DMS53 (cell line): ENCODE measurements at places on chromosomes 13 and 19.

- DNase-seq: no peak
These were observed 1.9 kb upstream of the CRX start for GRCh38 chr19:47819858-47820257.

- DNase-seq: no peak
These were observed 388.2 kb downstream of the GPC6 start for GRCh38 chr13:93614776-93615175.

GRCh38 chr19:14061751-14062557 is at the start of gene PALM3:
Gene PALM3 (minus strand): TSS chr19:14062076. CDS start chr19:14061980, 96 bp downstream.
- DNase-seq: peak; percentile 48

GRCh38 chr19:33316541-33317264 is 14.4 kb upstream of the CEBPA start:
- no peak for DNase-seq

DNA sequence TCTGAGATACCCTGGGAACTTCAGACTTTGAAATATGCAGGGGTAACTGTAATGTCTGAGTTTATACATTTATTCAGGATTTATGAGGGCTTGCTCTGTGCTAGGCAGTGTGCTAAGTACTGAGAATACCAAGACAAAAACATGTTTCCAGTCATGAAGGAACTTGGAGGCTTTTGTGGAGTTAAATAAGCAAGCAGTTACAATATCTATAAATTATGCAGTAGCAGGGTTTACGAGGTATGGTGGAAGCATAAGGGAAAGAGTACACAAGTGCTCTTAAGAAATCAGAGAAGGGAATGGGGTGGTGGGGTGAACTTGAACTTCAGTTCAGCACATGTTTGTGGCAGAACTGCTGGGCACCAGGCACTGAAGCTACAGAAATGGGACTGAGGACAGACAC is 28.0 kb downstream of the MAB21L1 start:
- DNase-seq: no peak

DNA sequence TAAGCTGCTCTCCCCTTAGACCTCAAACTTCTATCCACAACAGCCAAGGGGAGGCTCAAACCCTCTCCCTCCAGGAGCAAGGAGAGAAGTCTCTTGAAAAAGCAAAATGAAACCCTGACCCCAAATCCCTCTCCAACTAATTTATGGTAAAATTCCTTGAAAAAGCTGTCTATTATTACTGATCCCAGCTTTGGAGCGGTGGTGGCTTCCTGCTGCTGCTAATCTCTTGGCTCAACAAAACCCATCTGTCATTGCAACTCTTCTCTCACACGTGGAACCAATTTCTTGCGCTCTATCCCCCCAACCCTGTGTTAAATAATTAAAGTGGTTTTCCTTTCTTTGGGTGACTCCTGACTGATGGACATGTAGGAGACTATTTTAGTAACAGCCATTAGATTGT is 64.1 kb upstream of the OXGR1 start:
- no peak for DNase-seq

DNA sequence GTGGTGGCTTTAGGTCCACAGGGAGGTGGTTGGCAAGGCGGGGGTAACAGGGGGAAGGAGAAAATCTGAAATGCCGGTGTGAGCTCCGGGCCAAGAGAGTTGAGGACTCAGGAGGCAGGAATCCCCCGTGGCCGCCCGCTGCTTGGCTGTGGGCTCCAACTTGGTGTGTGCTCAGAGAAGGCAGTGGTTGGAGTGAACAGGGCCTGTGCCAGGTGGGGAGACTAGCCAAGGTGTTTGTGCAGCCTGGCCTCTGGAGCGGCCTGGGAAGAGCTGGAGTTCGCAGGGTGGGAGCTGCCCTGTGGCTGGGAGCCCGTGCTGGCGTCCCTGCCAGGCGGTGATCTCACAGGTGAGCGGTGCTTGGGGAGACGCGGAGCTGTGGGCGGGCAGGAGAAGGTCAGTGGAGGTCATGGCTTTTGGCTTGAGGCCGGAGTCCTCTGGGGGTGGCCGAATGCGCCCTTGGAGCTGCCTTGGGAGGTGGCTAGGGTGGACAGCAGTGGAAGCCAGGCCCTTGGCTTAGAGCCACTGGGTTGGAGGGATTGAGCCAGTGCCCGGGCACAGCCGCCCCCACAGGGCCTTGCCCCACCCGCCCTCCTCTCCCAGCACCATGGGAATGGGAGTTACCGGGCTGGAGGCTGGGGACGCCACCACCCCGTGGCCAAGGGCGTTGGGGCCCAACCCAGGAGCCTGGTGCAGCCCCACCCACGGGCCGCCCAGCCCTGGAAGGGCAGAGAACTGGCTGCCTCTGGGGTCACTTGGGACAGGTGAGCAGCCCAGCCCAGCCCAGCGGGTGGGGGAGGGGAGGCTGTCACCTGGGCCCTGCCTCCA is 7.1 kb upstream of the CIRBP start:
- DNase-seq: peak; percentile 78

- DNase-seq: peak; percentile 22
These were observed 4.0 kb upstream of the HOOK2 start for GRCh38 chr19:12779162-12779993.

DNA sequence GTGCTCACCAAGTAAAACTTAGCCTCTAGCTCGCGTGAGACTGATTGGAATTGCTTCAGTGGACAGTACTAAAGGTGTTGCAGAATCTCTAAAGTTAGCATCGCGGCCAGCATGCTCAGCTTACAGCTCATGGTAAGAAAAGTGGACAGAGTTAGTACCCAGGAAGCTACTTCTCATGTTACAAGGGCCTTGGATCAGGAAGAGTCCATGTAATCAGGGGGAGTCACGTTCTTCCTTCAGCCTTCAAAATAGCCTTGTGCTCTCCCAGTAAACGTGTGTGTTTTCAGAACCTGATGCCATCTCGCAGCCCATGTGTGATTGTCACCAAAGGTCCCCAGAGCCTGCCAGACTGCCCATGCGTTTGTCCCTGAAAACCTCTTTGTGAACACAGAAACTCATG is 195.8 kb upstream of the RNF113B start:
- no peak for DNase-seq

DNA sequence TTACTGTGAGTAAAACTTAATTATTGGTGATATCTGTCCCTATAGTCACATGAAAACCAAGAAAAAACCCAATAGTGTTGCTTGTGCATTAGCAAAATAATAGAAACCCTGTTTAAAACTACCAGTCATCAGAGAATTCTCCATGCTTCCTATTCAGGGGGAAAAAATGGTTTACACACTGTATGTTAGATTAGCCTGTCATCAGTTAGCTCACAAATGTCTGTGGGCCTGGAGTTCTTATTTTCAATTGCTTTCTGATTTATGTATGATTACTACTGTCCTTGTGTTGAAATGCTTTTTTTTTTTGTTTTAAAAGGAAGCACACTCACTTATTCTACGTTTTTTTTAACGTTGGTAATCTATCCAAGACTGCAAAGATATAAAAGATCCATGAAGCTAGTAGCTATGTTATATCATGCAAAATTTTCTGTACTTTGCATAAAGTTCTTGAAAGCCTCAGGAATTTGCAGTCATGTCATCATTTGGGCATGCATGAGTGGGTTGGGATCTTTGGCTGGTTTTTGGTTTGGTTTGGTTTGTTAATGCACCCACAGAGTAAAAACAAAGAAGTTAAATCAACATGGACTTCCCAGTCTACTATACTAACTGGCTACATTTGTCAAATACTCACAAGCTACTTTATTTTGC is 25.9 kb downstream of the RXFP2 start:
- DNase-seq: no peak

DNA sequence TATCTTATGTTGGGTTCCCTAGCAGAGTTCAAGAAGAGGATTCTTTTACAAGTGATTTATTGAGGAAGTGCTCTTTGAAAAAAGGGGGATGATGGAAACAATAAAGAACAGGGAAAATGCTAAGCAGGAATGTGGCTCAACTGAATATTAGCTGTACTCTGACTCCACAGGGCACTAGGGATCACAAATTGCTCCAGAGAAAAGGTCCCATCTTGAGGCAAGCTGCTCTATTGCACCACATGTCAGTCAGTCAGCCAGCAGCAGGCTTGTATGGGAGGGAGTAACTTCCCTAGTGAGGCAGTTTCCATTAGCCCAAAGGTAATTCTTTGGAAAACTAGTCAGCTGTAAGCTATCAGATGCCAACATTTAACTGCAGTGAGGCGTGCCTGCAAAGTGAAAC is 73.3 kb upstream of the FNDC3A start:
- no peak for DNase-seq

DNA sequence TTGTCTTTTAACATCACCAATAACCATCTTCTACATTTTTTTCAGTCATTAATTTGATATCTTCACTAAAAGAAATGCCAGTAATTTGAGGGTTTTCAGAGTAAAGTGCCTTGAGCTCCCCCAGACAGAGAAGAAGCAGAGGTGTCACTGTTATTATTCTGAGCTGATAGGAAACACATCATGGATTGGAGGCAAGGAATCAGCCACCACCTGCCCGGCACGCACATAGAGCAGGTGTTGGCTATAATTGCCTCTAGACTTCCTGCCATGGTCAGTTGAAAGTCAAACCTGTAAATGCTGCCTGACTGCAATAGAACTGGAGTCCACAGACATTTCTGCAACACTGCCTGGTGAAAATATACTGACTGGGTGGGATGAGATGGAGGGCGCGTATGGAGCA is 776.6 kb downstream of the UQCRFS1 start:
- DNase-seq: no peak

- no peak for DNase-seq
These were observed 17.6 kb upstream of the WDR88 start for GRCh38 chr19:33114312-33114711.

DNA sequence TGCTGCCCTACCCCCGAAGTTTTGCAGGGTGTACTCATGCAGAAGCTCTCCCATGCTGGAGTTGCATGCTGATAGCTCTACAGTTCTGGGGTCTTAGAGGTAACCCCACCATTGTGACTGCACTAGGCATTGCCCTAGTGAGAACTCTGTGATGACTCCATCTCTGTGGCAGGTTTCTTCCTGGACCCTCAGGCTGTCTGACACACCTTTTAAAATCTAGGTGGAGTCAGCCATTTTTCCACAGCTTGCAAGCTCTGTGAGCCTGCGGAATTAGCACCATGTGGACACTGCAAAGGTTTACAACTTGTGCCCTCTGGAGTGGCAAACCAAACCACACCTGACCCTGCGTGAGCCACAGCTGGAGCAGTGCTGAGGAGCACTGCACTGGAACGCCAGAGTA is 636.2 kb upstream of the SPRY2 start:
- no peak for DNase-seq

GRCh38 chr19:58553799-58554493 is 959 bp downstream of the CHMP2A start:
- no peak for DNase-seq

- no peak for DNase-seq
These were observed 2.4 kb downstream of the CD33 start for GRCh38 chr19:51227326-51227725.

DNA sequence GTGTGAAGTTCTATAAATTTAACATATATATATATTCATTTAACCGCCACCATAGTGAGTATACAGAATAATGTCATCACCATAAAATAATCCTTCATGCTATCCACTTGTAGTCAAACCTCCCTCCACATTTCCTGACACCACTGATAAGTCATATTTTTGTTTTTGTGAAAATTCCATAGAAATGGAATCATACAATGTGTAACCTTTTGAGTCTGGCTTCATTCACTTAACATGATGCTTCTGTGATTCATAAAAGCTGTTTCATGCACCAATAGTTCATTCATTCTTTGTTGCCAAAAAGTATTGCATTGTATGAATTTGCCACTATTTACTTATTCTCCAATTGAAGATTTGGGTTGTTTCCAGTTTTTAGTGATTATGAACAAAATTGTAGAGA is 497.5 kb upstream of the PCDH20 start:
- no peak for DNase-seq

DNA sequence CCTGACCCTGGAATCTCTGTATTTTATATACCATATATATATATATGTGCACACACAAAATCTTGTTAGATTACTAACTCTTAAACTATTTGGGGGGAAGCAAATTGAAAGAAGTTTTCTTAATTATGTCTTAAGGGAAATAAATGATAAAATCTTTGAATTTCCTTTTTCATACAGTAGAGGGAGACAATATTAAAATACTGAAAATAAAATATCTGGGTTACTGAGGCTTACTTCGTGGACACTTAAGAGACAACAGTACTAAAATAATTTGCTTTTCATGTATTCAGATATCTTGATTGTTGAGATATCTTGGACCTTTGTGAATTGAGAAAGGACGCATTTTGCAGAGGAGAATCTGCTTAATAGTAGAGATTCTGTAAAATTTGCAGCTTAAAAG is 17.0 kb downstream of the SUGT1 start:
- no peak for DNase-seq

GRCh38 chr19:50725218-50725910 is 2.2 kb downstream of the CLEC11A start:
- no peak for DNase-seq

- no peak for DNase-seq
These were observed 140.5 kb downstream of the NDFIP2 start for GRCh38 chr13:79621449-79621848.

DNA sequence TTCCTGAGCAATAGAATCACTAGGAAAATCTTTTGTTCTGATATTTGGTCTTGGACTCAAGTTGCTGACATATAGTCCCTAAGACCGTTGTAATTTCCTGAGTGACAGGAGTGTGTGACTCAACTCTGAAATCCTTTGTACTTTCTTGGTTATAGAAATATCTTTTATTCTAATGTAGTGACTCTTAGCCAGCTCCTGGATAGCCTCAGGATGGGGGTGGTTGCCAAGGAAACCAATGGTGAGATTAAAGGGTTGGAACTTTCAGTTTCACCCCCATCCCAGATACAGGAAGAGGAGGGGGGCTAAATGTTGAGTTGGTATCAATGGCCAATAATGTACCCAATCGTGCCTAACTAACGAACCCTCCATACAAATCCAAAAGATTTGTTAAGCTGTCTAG is 41.8 kb downstream of the MBD3L2B start:
- no peak for DNase-seq

- no peak for DNase-seq
These were observed 4.6 kb upstream of the SLAIN1 start for GRCh38 chr13:77692746-77693448.

- DNase-seq: no peak
These were observed 23.4 kb downstream of the DGKH start for GRCh38 chr13:42071672-42072419.

DNA sequence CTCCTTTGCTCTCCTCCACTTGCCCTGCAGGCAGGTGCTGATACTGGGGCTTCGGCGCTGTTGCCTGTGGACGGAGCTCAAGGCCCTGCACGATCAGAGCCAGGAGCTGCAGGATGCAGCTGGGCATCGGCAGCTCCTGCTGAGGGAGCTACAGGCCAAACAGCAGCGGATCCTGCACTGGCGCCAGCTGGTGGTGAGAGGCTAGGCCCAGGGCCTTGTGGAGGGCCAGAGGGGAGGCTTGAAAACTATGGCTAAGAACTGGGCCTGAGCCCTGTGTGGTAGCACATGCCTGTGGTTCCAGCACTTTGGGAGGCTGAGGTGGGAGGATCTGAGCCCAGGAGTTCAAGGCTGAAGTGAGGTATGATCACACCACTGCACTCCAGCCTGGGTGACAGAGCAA is 6.3 kb downstream of the HAUS5 start:
- DNase-seq: peak; percentile 46

DNA sequence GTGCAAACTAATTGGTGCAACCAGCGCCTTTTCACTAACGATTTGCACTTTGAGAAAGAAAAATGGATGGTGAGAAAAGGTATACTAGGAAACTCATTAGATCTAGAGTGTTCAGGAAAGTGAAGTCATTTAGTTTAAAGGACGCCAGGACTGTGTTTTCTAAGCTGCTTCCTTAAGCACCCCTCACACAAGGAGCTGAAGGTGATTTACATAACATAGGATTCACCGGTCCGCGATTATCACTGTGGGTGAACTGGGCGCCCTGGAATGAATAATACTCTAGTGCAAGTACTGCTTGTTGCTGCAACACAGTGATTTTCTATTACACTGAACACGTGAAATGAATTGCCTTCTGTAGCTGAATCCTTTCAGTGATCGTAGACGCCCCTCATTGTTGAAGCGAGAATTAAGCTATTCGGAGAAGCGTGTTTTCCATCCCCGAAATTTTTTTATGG is 2.6 kb upstream of the MAB21L1 start:
- no peak for DNase-seq
